ENCODE measurements at places on chromosomes 2 and 18.

DNA sequence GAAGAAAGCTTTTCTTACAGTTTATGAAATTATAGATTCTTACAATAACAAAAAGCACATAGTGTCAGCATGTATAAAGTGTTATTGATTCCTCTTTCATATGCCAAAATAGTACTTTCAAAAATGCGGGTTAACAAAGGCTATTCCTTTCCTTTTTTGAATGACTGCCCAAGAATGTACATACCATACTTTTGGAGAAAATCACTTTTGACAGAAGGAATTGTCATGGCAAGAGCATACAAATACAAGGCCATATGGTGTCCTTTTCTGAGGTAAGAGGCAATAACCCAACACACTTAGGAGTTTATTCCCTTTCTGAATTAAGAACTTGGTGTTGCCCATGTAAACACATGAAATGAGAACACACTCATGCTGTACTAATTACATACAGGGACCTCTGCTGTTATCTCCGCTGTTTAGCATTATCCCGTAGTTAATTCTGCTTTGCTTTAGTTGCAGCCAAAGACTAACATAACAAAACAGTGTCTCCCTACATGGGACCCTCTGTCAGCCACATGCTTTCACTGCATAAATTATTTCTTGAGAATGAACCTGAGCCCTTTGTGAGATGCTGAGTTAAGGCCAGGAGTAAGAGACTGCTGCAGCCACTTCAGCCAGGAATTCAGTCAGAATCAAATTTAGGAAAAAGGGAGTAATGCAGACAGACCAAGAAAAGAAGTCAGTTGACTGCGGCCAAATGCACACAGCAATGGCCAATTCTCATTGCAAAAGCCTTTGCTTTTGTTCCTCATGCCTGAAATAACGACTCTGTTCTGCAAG is 67.0 kb downstream of the CDH2 start:
- no peak for DNase-seq

DNA sequence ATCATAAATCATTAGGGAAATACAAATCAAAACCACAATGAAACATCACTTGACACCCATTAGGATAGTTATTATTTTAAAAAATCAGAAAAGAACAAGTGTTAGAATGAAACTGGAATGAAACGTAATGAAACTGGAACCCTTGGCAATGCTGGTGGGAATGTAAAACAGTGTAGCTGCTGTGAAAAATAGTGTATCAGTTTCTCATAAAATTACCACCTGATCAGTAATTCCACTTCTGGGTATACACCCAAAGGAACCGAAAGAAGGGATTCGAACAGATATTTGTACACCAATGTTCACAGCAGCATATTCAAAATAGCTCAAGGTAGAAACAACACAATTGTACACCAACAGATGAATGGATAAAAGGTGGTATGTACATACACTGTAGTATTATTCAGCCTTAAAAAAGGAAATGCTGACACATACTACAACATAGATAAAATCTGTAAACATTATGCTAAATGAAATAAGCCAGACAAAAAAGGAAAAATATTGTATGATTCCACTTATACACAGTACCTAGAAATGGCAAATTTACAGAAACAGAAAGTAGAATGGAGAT is 27.0 kb downstream of the ROCK1 start:
- no peak for DNase-seq

- DNase-seq: no peak
Observed at GRCh38 chr2:188345426-188345825, 53.8 kb downstream of the GULP1 start.

DNA sequence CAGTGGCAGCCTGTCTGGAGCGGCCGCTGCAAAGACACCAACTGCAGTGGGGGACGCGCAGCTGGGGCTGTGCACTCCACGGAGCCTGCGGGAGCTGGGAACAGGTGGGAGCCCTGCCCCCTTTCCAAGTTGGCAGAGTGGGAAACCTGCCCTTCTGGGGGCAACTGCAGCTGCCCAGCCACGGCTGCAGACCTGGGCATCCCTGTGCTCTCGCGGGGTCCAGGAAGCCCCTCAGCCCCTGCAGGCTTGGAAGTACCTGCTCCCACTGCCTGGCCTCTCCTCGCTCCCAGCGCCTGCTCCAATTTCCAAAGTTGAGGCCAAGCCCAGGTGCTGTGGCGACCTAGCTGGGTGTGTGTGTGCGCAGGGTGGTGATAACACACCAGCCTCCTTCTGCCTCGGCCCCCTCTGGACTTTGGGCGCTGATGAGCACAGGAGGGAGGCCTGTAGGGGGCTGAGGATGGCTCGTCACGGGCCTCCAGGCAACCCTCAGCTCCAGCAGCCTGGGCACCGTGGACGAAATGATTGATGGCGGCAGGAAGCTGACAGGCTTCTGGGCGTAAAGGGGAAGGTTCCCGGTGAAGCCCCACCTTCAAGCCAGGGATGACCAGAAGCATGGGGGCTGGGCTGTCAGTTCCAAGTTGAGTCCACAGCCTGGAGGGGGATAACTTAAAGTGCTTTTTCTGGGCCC is 76.9 kb downstream of the PTPN4 start:
- DNase-seq: no peak

- DNase-seq: no peak
Observed at GRCh38 chr2:223801736-223802135, 35.6 kb downstream of the AP1S3 start.

DNA sequence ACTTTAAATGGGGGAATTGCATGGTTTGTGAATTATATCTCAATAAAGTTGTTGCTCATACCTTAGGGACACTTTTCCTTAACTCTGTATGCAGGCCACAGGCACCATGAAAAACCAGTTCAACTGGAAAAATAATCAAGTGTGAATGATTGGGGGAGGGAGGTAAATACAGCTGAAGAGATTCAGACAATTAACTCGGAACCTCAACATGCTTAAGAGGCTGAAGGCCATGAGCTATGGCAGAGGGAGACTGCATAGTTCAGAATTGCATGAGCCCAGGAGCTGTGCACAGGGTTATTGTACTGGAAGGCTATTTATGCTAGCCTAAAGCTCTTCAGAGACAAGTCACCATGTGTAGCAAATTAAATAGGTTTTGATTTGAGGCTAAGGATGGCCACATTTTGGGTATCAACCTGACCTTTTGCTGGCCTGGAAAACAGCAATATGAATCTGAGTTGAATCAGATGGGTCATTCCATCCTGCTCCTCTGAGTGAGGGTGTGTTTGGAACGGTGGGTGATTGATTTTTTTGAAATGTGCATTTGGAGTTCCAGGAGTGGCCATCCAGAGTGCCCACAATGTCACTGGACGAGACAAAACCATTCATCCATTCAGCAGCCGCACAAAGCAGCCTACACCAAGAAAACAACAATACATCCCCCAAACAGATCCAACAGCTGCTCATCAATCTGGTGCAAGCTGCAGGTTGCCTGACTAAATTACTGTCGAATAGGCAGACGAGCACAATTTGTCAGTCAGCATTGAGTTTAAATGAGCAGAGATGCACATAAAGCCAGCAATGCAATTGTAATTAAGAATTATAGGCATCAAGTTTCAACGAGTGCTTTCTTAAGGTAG is 42.5 kb downstream of the HRH4 start:
- DNase-seq: no peak

GRCh38 chr18:35605686-35606417 is 24.3 kb downstream of the GALNT1 start:
- no peak for DNase-seq

GRCh38 chr18:80108121-80108536 is 933 bp upstream of the ADNP2 start:
- no peak for DNase-seq
